ENCODE measurements at places on chromosomes 5 and 9. TPM values are rescaled to one million over a fixed set of nuclear protein-coding genes. Genes with fewer than 3 reads are reported as not detected.

Gene TYRP1
- total RNA-seq: not detected

Gene GLRA1
- total RNA-seq: not detected

Gene GABRB2
- not detected for total RNA-seq

Gene ENTREP1
- not detected for total RNA-seq

Gene F2RL1
- total RNA-seq: 2.2 TPM
